ENCODE measurements at places on chromosomes 4 and X.

DNA sequence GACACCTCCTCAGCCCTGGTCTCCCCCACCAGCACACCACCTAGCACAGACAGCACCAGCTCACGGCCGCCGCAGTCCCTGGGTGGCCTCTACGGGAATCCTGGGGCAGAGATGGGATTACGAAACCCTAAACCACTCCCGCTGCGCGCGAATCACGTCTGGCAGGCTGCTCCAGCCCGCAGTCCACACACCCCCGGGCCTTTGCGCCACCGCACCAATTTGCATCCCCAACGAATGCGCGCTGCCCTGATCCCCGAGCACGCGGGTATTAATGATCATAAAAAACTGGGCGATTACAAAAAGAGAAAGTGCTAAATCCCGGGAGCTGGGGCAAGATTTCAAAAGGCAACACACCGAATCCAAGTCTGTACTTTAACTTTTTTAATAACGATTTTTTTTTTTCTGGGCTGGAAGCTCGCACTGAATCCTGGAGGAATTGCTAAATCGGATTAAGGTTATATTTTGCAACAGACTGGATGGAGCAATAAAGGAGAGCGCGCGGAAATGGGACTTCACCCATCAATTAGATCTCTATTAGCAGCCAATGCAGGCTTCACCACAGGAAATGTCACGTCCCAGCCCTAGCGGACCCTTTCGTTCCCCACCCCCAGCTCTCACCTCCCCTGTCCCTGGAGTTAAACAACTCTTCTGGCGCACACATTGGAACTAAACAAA, 69.8 kb upstream of the TMEM33 start:
- no peak for DNase-seq

- DNase-seq: no peak
Observed at GRCh38 chr4:119082661-119083060, 53.0 kb upstream of the MYOZ2 start.

DNA sequence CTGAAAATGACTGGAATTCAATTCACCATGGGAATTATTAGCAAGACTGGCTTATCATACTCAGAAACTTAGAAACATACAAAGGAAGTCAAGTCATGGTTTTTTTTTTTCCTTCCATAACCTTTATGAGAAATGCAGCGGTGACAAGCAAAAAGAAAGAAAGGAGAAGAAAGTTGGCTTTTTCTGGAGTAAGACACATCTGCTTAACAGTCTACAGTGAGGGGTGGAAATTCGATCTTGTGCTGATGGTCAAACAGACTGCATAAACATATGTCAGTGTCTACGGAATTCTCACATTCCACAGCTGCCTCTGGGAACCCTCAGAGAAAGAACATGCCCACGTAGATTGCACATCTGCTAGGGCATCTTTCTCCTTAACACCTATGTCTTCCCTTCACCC, 54.6 kb downstream of the PROM1 start:
- DNase-seq: no peak

DNA sequence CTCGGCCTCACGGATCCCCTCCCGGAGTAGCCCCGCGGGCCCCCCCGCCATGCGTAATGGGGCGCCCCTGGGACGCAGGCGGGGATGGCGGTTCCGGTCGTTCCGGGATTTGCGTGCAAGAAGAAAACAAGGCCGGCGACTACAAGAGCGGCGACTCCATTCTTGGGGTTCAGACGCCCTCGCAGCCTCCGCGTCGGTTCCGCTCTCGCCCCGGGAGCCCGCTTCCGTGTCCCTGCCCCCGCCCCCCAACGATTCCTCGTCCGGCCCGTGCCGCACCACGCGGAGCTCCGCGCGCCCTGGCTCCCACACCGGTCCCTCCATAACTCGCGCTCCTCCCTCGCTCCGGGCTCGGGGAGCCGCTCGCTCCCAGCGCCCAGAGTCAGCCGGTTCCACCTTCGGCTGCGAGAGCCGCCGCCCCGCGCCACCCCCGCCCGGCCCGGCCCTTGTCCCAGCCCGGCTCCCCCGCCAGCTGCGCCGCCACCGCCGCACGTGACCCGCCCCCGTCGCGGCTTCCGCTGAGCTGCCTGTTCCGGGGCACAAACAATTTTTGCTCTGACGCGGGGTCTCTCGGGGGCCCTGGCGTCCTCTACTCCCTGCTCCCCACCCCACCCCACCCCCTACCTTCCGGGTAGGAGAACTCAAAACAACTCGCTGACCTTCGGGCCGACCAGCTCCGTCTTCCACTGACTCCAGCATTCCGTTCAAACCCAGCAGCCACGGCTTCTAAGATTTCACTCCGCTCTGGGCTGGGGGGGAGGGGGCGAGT, 78.8 kb upstream of the BCOR start:
- peak; percentile 16 for DNase-seq

- no peak for DNase-seq
Observed at GRCh38 chr4:623914-624566, 1.3 kb upstream of the PDE6B start.

- no peak for DNase-seq
Observed at GRCh38 chr4:98996056-98996764, 689 bp downstream of the METAP1 start.

DNA sequence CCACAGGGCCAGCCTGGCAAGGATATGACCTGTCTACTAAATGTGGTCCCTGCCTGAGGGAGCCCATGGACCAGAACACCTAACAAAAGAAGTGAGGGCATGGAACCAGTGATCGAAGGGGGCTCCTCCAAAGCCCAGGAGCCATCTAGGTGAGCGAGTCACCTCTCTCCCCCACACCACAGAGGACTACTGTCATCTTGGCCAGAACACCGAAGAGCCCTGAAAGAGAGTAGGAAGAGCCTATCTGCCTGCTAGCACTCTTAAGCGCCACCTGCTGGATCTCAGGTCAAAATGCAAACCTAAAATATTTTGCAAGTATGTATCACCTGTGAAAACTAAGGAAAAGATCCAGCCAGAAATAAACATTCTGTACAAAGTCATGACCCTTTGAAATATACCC, 137.9 kb upstream of the ZXDB start:
- DNase-seq: no peak

DNA sequence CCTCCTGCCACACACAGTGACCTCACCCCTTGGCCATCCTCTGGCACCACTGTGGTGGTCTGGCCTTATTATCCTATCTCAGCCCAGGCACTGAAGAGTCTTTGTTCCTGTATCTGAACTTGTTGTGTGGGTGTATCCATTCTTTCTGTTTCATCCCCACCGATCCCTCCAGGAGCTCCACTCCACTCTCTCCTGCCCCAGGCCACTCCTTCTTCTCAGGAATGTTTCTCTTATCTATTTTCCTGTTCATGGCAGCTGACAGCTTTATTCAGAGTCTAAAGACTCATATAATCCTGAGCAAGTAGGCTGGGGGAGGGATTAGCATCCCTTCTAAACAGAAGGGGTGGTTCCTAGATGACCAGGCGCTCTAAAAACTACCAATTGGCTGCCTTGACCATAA, 150.0 kb downstream of the ANAPC10 start:
- DNase-seq: no peak

DNA sequence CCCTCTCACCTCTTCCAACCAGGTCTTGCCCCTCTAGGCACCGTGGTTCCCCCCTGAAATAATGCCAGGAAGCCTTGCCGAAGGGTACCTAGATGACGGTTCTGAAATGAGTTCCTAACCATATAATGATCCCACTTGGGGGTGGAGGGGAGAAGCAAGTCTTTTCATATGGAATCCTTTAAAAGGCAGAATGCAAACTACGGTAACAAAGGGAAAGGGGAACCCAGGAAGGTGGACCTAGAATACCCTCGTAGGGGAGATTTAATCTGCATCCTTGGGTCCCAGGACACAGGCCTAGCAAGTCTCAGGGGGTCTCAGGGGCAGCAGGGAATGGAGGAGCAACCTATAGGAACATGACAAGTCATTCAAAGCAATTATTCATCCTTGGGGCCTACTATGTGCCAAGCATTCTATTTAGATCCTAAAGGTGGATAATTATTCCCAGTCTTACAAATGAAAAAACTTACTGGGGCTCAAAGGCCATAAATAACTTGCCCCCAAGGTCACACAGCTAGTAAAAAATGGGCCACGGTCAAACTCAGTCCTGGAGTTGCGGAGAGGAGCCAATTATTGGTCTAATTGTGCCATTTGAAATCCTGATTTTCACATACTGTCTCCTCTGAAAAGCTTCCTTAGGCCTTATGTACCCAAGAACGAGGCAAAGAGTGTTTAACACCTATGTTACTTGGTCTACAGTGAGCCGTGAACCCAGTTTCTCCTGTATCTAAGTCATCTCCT, 8.8 kb downstream of the BCOR start:
- no peak for DNase-seq

- DNase-seq: no peak
Observed at GRCh38 chrX:82813671-82814078, 694.4 kb upstream of the POU3F4 start.

DNA sequence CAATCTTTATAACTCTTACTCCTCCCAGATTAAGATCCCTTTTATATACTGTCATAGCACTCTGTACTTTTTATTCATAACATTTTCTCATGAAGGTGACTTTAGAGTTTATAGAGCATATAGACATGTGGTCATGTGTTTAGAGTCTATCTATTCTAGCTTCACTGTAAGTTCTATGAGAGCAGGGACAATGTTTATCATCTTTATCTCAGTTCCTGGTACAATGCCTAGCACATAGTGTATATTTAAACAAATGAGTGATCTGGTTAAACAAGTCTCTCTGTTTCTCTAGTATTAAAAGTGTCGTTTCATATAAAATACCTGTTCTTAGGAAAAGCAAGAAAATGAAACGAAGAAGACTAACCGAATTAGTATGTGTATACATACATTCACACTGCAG, 3.2 kb downstream of the CXCL6 start:
- DNase-seq: no peak

DNA sequence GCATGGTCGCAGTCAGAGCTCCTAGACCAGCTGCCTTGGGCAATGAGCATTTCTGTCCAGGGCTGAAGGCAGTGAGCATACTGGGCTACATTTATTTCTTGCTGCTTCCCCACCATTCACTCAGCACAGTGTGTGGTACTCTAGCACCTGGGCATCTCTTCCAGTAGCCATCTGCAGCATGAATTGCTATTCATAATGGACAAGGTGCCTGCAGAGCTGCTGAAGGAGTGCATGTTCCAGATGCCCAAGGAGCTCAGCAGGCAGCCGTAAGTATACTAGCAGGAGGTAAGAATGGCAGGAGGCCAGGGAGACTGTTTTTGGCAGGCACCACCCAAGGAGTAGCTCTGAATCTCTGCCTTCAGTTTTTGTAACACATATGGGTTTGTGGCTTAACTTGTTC, 110.4 kb upstream of the RXFP1 start:
- DNase-seq: no peak

DNA sequence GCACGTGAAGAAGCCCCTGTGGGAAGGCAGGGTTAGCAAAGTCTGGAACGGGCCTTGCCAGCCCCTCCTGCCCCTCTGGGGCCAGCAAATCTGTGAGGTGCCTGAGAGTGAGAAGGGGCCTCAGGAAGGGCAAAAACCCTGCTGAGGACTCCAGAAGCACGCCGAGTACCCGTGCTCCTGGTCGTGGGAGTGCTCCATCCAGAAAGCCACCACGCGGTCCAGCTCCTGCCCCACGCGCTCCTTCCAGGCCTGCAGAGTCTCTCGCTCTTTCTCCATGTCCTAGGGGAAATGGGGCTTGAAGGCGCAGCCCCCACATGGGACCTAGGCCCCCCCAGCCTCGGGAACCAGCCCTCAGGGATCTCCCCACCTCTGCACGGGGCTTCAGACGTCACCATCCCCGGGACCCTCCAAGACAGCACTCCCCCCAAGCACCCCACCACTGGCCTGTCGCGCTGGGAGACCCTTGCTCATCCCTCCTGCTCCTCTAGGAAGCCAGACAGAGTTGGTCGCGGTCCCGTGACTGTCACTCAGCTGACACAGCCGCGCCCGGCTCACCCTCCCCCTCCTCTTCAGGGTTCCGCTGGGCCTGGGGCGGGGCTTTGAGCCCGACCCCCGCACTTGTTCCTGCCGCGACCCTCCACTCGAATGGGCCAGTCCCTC, at the start of gene RENBP:
TSS of gene RENBP (minus strand) at position 504 of the 660 bp plus-strand sequence. CDS start at position 471, 33 bp downstream.
- no peak for DNase-seq

GRCh38 chr4:47315346-47315745, 148.2 kb downstream of the COMMD8 start:
- no peak for DNase-seq

DNA sequence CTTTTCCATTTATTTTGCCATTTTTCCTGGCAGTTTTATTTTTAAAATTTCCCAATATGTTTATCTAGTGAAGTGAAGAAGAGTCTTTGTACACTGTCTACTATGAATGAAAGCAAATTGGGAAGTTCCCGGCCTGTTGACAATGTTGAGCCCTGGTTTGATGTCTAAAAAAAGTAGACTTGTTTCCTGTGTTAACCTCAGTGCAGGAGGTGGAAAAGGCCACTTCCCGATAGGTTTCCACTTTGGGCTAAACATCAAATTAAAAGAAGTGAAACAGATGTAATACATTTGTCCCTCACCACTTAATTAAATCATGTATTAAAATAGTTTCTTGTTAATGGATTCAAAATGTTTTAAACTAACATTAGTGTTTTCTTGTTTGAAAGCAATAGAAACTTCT, 30.0 kb downstream of the BBS12 start:
- DNase-seq: no peak

DNA sequence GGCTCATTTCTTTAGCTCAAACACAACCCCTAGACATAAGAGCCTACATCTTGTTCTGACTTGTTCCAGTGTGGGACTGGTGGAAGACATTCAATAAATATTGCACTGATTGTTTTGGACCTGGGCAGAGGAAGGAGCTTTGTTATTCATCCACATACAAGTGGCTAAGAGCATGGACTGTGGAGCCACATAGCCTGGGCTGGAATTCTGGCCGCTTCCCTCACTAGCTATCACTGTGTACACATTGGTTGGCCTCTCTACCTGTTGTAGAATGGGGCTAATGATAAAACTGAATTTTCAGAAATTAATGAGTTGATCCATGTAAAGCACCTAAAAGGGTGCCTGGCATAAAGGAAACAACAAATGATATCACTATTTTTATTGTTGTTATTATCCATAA, 80.0 kb downstream of the ZNF674 start:
- DNase-seq: no peak

DNA sequence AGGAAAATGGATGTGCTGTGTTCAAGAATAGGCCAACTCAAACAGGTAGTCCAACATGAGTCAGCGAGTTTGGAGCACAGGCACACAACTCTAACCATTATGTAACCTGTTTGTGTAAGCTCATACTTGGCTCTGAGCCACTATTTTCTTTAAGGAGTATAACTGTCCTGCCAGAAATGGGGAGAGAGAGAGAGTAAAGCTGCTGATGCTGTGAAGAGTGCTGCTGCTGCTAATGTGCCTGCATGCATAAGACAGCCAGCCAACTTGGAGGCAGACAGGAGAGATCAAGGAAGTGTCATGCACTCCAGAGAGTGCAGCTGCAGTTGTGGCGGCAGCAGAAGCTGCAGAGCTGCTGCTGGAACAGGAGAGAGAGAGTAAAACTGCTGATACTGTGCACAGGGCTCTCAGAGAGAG, 11.7 kb upstream of the STATH start:
- DNase-seq: no peak

DNA sequence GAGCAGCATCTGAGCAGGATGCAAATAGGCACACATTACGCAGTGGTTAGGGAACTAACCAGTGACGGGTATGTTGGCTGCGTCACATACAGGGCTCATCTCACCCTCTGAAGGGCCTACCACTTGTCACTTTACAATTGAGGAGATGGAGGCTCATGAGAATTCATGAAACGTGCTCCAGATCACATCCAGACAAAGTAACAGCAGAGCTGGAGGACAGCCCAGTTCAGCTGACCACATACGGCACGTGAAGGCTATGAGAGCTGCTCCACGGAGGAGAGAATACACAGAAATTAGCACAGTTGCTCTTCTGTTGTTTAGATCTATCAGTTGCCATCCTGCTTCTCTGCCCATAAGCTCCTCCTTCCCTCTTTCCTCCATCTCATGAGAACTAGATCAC, 78.4 kb downstream of the FAM9B start:
- no peak for DNase-seq

GRCh38 chrX:51215266-51215665, 117.4 kb upstream of the NUDT10 start:
- DNase-seq: no peak
